ENCODE measurements at places on chromosomes 16 and 17. TPM values are rescaled to one million over a fixed set of nuclear protein-coding genes. Genes with fewer than 3 reads are reported as not detected.

DNA sequence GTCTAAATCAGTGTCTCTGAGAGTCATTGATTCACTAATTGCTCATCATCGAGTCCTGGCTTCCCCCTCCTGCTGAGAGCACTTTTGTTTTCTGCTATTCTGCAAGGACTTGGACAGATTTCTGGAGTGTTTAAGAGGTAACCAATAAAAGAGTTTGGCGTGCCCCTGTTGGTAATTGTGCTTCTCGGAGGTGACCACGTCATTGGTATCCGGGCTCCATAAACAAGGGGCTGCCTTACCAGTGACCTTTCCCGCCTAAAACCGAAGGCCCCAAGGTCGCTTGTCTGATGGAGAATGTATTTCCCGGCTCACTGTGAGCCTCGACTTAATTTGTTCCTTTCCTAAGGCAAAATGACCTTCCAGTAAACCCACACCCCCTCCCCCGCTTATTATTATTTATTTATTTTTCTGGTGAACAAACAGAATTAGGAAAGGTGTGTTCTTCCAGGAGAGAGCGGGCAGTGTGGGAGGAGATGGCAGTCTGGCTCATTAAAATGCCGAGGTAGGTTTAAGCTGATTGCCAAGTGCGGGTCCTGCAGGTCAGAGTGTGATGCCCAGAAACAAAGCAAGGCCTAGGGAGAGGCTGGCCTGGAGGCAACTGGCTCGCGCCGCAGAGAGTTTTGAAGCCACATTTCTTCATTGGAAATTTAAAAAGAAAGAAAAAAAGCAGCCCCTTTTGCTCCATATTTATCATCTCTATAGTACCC, 30.2 kb downstream of the MSI2 start:
- no peaks in the 10 kb centered on the region for H3K27me3 ChIP-seq
- no peak overlapping the region for H3K4me3 ChIP-seq
- no peak for DNase-seq
- H3K27ac ChIP-seq = no peak overlapping the region

GRCh38 chr17:79654350-79654959, 43.6 kb upstream of the RBFOX3 start:
- no peak overlapping the region for H3K27ac ChIP-seq
- no peak for DNase-seq
- no peaks in the 10 kb centered on the region for H3K36me3 ChIP-seq
- no peak overlapping the region for H3K4me3 ChIP-seq

DNAJA2 gene
- total RNA-seq = 68.2 TPM

GRCh38 chr17:21300601-21301571, 16.4 kb downstream of the MAP2K3 start:
- no peak for DNase-seq
- H3K4me3 ChIP-seq = no peak overlapping the region
- no peaks in the 10 kb centered on the region for H3K27me3 ChIP-seq
- H3K27ac ChIP-seq = no peak overlapping the region

TNFRSF17 gene
- total RNA-seq = not detected

DNA sequence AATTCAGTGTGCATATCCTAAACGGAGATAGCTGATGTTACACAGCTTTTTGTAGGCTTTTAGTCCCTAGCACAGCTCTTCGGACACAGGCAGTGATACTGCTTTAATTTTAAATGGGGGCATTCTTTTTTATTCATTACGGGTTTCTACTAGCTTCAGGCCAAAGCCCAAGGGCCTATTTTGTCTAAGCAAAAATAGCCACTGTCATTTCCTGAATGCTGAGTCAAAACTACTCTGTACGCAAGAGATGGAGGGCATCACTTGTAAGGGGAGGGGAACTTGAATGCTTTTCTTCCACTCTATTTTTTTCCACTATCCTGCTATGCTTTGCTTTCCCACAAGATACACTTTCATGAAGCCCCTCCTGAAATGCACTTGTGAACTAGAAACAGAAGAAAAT, 360.7 kb downstream of the PMP22 start:
- H3K36me3 ChIP-seq = no peaks in the 10 kb centered on the region
- H3K4me1 ChIP-seq = no peaks in the 10 kb centered on the region
- DNase-seq = no peak
- no peak overlapping the region for H3K27ac ChIP-seq
- no peaks in the 10 kb centered on the region for H3K27me3 ChIP-seq

GRCh38 chr16:88697831-88698615, 8.2 kb downstream of the RNF166 start:
- H3K4me3 ChIP-seq = no peak overlapping the region
- H3K36me3 ChIP-seq = 0 out of 2 replicates have a peak, but pooled peaks cover 3% of the 10 kb centered on the region
- H3K27ac ChIP-seq = no peak overlapping the region

NPIPA1 gene
- total RNA-seq = 93.4 TPM

DNA sequence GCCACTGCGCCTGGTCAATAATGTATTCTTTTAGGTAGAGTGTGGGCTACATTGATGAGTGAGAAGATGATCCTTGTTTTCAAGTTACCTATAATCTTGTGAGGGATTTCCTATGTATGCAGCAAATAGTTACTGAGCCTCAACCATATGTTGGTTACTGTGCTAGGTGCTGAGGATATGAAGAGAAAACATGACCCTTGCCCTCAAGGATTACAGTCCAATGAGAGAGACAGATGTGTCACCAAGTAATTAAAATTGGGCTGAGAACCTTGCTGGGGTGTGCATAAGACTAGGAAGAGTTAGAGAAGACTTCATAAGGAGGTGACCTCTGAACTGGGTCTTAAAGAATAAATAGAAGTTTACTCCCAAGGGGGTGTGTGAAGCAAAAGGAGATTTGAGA, 7.4 kb downstream of the POLR2A start:
- peaks cover 22% of the 10 kb centered on the region for H3K36me3 ChIP-seq
- H3K4me1 ChIP-seq = peaks cover 6% of the 10 kb centered on the region
- no peak for DNase-seq
- no peaks in the 10 kb centered on the region for H3K27me3 ChIP-seq

ITGA2B gene
- 7.6 TPM for total RNA-seq

DNA sequence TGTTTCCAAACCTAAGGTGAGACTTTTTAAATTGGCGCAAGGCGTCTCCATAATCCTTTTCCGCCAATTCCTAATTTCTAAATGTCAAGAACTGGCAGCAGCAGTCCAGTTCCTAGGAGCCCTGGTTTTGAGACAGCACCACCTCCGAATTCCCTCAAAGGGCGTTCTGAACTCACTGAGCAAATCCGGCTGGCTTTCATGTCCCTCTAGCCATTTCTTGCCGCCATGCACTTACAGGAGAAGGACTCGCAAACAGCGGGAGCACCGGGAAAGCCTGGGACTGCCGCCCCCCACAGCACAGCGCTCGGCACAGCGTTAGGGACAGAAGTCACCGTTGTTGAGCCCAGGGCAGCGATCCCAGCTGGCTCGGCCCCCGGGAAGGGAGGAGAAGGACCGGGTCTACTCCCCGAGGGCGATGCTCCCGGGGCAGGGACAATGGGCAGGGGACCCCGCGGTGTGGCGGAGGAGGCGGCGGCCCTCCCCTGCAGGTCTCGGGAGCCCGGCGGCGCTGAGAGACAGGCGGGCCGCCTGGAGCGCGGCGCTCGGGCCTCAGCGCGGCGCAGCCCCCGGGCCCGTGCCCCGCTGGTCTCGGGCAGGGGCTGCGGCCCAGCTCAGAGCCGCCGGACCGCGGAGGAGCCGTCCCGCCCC, 545 bp downstream of the ARHGAP17 start:
- no peak for DNase-seq
- H3K27ac ChIP-seq = peak overlapping the region; percentile 72
- H3K4me3 ChIP-seq = peak overlapping the region; percentile 92
- no peaks in the 10 kb centered on the region for H3K27me3 ChIP-seq
- H3K4me1 ChIP-seq = peaks cover 31% of the 10 kb centered on the region

DNA sequence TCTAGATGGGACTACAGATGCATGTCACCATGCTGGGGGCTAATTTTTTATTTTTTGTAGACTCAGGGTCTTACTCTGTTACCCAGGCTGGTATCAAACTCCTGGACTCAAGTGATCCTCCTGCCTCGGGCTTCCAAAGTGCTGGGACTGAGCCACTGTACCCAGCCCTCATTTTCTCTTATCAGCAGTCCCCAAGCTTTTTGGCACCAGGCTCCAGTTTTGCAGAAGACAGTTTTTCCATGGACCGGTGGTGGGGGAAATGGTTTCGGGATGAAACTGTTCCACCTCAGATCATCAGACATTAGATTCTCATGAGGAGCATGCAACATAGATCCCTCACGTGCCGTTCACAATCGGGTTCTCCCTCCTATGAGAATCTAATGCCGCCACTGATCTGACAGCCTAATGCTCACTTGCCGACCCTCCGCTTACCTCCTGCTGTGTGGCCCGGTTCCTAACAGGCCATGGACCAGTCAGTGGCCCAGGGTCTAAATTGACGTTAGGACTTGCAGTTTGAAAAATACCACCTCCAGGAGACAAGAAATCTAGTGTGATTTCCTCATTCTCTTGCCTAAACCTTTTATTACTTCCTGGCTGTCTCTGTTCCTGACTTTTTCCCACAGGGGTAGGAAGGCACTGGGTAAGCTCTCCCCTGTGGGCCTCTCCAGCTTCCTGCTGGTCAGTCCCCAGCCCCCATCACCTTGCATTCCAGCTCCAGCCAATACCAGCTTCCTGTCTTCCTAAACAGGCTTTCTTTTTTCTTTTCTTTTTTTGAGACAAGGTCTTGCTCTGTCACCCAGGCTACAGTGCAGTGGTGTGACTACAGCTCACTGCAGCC, 9.3 kb upstream of the CNP start:
- DNase-seq = no peak
- no peaks in the 10 kb centered on the region for H3K36me3 ChIP-seq

- no peak overlapping the region for H3K4me3 ChIP-seq
- no peaks in the 10 kb centered on the region for H3K4me1 ChIP-seq
- no peak for DNase-seq
- H3K36me3 ChIP-seq = no peaks in the 10 kb centered on the region
Measured at GRCh38 chr17:71502443-71502842, 618.4 kb upstream of the SOX9 start.

DNA sequence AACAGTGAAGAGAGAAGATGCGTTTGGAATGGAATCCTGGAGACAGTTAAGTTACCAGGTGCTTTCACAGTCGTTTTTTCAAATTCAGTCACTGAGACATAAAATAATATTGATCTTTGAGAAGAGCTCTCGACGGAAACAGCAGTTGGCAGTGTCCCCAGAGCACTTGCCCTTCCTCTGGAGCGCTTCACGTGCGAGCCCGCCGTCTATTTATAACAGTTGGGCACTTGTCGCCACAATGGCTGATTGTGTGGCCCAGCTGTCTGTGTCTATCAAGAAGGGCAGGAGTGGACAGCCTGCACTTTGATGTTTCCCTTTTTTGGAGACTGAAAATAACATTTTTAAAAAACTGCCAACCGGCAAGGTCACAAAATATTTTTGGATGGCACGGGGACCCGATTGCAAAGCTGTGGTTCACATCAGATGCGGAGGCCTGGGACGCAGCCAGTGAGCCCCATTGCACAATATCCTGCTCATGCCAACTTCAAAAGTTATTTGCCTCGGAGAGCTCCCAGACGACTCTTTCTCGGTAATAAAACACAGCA, 62.9 kb downstream of the ADCY9 start:
- no peaks in the 10 kb centered on the region for H3K36me3 ChIP-seq
- H3K4me1 ChIP-seq = peaks cover 37% of the 10 kb centered on the region
- H3K27ac ChIP-seq = peak overlapping the region; percentile 55
- DNase-seq = peak; percentile 15
- H3K27me3 ChIP-seq = no peaks in the 10 kb centered on the region
- H3K4me3 ChIP-seq = peak overlapping the region; percentile 33

GRCh38 chr17:79892457-79893241, 53.4 kb upstream of the CBX4 start:
- H3K27ac ChIP-seq = no peak overlapping the region
- no peaks in the 10 kb centered on the region for H3K36me3 ChIP-seq
- H3K4me3 ChIP-seq = no peak overlapping the region

SMURF2 gene
- 127 TPM for total RNA-seq

- no peaks in the 10 kb centered on the region for H3K27me3 ChIP-seq
- no peak overlapping the region for H3K4me3 ChIP-seq
- H3K36me3 ChIP-seq = no peaks in the 10 kb centered on the region
- H3K27ac ChIP-seq = no peak overlapping the region
- H3K4me1 ChIP-seq = peaks cover 5% of the 10 kb centered on the region
- DNase-seq = no peak
Measured at GRCh38 chr16:87926246-87927194, 9.8 kb downstream of the CA5A start.

- DNase-seq = no peak
- H3K36me3 ChIP-seq = peaks cover 15% of the 10 kb centered on the region
- no peak overlapping the region for H3K27ac ChIP-seq
- H3K4me3 ChIP-seq = no peak overlapping the region
- no peaks in the 10 kb centered on the region for H3K27me3 ChIP-seq
Measured at GRCh38 chr17:38719943-38720641, 10.0 kb upstream of the CISD3 start.

GRCh38 chr16:64356267-64356666, 765.6 kb downstream of the CDH11 start:
- DNase-seq = no peak
- no peaks in the 10 kb centered on the region for H3K27me3 ChIP-seq
- no peak overlapping the region for H3K4me3 ChIP-seq

GRCh38 chr17:4607773-4608187, 23.5 kb downstream of the SMTNL2 start:
- H3K27me3 ChIP-seq = no peaks in the 10 kb centered on the region
- H3K4me3 ChIP-seq = no peak overlapping the region
- H3K4me1 ChIP-seq = no peaks in the 10 kb centered on the region

DNA sequence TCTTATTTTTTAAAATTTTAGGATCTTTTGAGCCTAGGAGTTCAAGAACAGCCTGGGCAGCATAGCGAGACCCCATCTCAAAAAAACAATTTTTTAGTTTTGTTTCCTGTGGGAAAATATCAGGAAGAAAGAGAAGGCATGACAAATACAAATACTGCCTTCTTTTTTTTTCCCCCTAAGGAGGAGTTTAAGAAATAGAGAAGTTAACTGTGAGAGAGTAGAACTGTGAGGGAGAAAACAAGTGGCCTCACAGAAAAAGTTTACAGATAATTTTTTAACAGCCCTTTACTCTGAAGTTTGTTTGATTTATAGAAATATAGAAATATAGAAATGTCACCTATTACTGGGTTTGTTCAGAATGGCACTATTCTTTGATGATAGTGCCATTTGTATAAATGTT, 21.1 kb downstream of the TTYH2 start:
- H3K4me3 ChIP-seq = no peak overlapping the region
- DNase-seq = no peak
- H3K27me3 ChIP-seq = no peaks in the 10 kb centered on the region
- no peaks in the 10 kb centered on the region for H3K4me1 ChIP-seq
- 0 out of 2 replicates have a peak, but pooled peaks cover 4% of the 10 kb centered on the region for H3K36me3 ChIP-seq

- no peak overlapping the region for H3K4me3 ChIP-seq
- no peak for DNase-seq
- H3K36me3 ChIP-seq = no peaks in the 10 kb centered on the region
- no peak overlapping the region for H3K27ac ChIP-seq
Measured at GRCh38 chr16:57043248-57043647, 49.1 kb upstream of the CPNE2 start.
